Hematopoietic multipotent progenitor cell treated with erythropoietin and hydrocortisone succinate and interleukin-3 and kit ligand, for 6 days (in vitro differentiated cells): ENCODE measurements at places on chromosomes 3 and 15.
A peak's percentile ranks its signal among the peaks of the same experiment; 100 is the strongest.

GRCh38 chr3:15646851-15647511 is 45.4 kb downstream of the BTD start:
- DNase-seq, result no peak

DNA sequence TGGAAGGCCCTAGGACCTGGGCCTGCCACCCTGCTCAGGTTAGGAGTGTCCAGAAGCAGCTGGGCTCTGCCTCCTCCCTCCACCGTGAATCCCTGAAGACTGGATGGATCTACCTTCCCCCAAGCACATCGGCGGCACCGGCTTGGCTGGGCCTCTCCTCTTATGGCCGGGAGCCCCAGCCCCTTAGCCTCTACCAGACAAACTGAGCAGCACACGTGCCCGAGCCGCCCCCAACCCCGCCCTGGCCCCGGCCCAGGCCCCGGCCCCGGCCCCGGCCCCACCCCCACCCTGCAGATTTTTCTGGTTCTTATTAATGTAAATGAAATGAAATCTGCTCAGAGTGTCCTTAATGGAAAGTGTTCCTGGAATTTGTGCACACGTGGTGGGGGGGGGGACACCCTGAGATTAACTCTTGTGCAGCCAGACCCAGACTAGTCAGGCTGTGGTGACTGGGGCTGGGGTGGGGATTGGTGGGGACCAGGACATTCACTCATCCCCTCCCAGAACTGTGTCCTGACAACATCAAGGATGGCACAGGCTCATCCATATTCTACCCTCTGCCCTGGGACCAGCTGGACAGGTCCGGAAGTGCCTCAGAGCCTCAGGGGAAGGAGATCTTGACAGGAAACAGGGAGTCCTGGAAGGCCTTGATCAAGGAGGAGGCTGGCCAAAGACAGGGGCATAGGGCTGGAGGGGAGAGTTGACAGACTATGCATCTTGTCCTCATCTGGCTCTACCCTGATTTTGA is 30.9 kb upstream of the SEMA3F start:
- DNase-seq, result no peak

- DNase-seq, result no peak
Measured at GRCh38 chr15:33476908-33477307, 166.1 kb downstream of the RYR3 start.

DNA sequence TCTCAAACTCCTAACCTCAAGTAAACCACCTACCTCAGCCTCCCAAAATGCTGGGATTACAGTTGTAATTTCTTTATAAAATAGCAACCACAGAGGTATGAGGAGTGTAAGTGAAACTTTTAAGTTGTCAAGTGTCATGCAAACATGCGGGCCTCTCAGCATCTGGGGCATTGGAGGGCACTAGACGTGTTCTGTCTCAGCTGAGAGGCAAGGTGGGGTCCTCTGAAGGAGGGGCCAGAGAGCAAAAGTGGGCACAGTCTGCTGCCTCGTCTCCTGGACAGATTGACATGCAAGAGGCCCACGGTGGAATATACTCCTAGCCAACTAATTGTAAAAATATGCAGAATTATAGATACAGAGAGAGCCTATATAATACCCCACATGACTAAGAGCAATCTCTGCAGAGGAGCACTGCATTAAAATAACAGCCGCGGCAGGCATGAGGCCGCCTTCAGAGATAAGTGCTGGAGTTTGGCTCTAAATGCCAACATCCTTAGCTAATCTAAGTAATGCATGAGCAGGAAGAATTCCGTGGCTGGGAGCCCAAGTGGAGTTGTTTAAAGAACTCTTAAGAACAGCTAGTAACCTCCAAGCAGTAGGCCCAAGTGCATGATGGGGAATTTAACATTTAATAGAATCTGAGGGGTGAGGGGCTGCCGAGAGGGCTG is 87.8 kb upstream of the RNU6-1 start:
- no peak for DNase-seq

DNA sequence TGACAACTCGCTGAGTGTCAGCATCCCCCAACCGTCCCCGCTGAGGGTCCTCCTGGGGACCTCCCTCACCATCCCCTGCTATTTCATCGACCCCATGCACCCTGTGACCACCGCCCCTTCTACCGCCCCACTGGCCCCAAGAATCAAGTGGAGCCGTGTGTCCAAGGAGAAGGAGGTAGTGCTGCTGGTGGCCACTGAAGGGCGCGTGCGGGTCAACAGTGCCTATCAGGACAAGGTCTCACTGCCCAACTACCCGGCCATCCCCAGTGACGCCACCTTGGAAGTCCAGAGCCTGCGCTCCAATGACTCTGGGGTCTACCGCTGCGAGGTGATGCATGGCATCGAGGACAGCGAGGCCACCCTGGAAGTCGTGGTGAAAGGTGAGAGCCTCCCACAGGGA is 35.4 kb downstream of the ACAN start:
- DNase-seq, result no peak

DNA sequence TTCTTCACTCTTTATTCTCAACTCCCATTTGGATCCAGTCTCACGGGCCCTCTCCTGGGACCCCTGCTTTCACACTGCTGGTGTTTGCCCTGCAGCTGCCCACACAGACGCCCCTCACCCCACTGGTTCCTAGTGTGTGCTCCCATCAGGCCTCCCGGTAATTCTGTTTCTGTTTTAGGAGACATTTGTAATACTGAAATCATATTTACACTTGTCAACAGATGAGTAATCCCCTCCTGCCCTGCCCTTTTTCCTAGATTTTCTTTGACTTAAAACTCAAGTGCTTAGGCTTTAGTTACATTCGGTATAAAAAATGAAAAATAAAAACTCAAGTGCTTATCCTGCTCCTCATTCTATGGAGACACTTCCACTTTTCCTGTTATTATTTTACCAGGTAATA is 18.4 kb upstream of the ABTB1 start:
- DNase-seq, result no peak

DNA sequence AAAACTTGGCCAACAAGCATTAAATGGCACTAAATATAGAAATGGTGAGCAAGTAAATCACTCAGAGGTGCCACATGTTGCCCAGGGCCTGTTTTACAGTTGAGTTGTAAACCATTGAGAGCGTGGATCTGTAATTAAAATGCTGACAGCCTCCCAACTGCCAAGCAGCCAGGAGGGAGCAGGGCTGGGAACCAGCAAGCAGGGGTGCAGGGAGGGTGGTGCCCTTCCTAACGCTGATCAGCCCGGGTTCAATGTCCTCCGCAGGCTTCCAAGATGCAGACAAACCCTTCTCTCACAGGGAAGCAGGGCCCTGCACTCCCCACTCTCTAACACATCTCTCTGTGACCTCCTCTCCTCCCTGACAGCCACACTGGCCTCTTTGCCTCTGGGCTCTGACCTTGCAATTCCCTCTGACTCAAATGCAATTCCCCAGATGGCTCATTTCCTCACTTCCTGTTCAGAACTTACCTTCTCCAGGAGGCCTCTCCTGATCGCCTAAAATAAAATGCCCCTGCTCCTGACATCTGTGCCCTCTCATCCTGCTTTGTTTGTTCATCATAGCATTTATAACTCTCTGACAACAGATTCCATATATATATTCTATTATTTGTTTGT is 40.0 kb downstream of the WNT7A start:
- no peak for DNase-seq

DNA sequence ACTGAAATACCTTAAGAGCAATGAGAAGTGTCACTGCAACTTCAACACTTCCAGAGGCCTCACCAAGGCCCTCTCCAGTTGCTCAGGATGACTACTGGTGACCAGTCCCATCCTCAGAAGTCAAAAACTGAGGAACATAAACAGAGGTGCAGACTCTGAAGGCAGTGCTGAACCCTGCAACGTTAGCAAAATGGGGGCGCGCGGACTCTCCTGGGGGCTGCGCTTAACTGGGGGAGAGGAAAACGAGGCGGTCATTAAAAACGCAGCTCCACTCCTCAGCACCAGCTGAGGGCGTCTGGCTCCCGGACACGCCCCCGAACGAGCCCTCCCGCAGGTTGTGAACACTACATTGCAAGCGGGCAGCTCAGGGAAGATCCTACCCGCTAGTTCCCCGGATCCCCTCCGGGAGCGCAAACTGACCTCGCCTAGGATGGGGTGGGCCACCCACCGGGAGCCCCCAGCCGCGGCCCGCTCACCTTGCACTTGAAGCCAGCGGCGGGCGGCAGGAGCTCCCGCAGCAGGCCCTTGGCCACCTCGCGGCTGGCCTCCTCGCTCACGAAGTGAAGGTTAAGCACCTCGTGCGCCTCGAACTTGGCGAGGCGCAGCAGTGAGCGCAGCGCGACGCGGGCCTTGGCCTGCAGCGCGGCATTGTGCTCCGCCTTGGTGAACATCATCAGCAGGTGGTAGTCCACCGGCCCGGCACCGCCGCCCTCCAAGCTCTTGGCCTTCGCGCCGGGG is 711 bp downstream of the XXYLT1 start:
- peak; percentile 77 for DNase-seq

DNA sequence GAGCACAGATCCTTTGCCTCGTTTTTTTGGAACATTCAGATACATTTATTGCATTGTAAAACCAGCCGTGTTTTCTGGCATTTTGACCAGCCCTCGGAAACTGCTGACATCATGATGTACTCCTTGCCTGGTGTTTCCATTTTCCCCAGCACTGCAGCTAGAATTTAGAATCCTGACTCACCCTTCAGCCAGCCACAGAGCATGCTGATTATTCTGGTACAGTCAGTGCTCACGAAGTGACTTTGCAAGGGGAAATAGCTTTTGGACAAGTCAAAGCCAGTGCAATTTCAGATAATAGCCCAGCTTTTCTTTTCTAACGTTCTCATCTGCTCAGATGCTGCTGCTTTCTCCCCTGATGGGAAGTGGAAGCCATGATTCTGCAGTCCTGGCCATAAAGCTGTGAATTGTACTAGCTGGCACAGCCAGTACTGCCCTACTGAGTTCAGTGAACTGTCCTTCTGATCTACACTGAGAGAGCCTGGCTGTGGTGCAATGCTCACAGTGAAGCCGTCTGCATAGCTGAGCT is 12.1 kb upstream of the CNBP start:
- peak; percentile 70 for DNase-seq

DNA sequence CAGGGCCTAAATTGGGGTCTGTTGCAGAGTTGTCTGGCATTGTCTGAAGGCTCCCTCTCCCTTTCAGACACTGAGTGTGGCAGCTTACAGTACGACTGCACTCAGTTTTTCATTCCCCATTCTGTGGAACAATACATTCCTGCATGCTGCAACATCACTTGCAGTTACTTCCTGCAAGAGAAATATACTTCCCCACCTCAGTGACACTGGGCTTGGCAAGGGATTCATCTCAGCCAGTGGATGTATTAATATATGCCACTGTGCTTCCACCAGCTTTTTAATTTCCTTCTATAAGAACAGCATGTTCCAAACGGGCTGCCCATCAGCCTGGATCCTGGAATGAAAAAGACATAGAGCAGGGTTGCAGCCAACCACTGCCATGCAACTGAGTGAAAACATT is 23.1 kb downstream of the B3GALNT1 start:
- no peak for DNase-seq

DNA sequence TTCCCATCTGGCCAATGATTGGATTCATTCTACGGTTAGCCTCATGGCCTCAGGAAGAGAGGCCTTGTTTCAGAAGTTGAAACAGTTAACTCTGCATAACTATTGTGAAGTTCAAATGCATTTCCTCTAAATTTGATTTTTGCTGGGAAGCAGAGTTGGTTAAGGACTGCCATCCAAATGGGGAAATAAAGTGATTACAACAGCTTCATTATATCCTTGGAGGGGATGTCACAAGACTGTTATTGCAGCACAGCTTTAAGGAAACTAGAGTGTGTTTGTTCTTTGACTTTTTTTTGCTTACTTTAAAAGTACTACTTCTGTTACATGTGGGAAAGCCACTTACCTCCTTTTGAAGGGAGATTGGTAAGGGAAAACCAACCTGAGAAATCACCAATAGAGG is 164.8 kb downstream of the AKAP13 start:
- peak; percentile 44 for DNase-seq

- no peak for DNase-seq
Measured at GRCh38 chr3:175404621-175405020, 545.5 kb downstream of the NAALADL2 start.

DNA sequence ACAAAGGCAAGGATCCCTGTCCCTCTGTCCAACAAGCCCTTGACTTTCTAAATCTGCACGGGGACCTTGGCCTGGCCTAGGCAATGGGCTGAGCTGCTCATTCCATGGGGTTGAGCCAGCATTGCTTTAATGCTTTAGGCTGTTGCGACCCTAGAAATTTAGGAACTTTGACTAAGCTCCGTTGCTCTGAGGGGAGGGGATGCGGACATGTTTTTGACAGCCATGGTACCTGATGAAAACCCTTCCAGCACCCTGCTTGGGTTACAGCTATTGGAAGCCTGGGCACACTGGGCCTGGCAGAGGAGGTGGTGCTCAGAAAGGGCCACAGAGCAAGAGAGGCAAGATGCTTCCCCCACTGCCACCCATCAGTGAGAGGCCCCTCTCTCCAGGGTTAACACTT is 37.1 kb downstream of the SYNM start:
- no peak for DNase-seq

- DNase-seq, result no peak
Measured at GRCh38 chr3:167976516-167977361, 119.0 kb downstream of the GOLIM4 start.

GRCh38 chr15:31740203-31740602 is 290.1 kb upstream of the CHRNA7 start:
- DNase-seq, result no peak

DNA sequence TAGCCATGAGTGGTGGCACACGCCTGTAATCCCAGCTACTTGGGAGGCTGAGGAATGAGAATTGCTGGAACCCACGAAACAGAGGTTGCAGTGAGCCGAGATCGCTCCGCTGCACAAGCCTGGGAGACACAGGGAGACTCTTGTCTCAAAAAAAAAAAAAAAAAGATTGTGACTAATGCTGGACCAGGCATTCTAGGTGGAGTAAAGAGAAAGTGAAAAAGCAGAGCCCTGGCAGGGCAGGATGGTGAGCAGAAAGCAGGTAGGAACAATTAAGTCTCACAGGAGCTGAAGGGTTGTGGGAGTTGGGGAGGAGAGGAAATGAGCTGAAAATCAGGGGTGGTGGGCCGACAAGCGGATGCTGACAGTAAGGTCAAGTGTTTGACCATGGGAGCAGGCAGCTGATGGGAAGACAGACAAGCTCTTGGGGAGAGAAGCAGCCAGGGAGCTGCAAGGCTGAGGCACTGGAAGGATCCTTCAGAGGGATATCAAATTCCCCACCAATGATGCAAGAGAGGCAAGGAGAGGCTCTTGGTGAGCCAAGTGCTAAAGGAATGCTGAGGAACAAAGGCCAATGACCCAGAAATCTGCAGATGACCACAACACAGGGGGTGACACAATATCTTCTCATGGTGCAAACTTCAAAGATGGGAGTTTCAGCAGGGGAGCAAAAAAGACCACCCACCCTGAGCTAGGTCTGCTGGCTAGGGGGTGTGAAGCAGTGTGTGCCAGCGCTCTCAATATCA is 251.1 kb downstream of the ULK4 start:
- DNase-seq, result no peak

DNA sequence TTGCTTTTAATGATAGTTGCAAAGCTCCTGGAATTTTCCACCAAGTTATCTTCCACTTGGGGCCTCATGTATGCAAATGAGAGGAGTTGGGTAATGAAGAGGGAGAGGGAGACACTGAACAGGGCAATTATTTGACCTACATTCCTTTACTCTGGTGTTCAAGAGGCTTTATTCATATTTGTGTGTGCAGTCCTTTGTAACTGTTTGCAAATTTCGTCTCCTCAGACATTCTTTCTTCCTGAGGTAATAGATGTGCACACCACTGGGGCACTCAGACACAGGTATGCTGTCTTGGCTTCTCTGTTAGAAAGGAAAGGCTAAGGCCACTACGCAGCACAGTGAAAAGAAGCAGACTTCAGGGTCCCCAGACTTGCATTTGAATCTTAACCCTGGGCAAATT is 189.7 kb upstream of the IL12A start:
- no peak for DNase-seq

GRCh38 chr15:87429754-87430153 is 826.8 kb downstream of the NTRK3 start:
- DNase-seq, result no peak

GRCh38 chr15:69983696-69984265 is 113.9 kb downstream of the TLE3 start:
- DNase-seq, result no peak
